ENCODE measurements at places on chromosomes 6 and 20.

DNA sequence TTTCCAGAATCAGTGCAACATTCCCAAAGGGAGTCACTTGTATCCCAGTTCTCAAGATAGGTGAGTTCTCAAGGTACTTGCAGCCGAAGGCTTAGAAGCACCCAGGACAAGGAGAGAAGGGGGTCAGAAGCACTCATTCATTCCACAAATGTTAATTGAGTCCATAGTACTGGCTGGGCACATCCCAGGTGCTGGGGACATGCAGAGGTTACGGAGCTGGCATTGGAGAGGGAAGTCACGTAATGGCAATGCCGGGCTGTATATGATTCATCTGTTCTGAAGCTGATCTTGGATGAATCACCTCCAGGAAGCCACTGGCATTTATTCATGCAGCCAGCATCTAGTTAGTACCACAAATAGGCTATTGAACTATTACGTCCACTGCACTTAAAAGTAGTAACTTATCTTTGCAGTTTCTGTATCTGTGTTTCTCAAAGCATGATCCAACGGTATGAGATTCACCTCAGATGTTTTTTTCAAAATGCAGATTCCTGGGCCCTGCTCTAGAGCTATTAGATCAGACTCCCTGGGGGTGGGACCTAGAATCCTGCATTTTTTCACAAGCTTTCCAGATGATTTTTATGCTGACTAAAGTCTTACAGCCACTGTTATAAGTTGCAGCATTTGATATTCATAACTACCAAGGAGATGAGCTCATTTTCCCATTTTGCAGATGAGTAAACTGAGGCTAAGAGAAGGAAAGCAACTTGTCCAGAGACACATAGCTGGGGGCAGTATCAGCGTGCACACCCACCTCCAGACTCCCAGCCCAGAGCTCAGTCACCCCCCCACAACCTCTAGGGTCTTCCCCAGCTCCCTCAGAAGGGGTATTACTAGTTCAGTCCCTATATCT lies 44.1 kb upstream of the ID1 start:
- no peak for DNase-seq

- no peak for DNase-seq
Measured at GRCh38 chr6:149456311-149457021, 28.3 kb downstream of the ZC3H12D start.

GRCh38 chr6:130393306-130393705 lies 27.5 kb downstream of the TMEM200A start:
- no peak for DNase-seq

DNA sequence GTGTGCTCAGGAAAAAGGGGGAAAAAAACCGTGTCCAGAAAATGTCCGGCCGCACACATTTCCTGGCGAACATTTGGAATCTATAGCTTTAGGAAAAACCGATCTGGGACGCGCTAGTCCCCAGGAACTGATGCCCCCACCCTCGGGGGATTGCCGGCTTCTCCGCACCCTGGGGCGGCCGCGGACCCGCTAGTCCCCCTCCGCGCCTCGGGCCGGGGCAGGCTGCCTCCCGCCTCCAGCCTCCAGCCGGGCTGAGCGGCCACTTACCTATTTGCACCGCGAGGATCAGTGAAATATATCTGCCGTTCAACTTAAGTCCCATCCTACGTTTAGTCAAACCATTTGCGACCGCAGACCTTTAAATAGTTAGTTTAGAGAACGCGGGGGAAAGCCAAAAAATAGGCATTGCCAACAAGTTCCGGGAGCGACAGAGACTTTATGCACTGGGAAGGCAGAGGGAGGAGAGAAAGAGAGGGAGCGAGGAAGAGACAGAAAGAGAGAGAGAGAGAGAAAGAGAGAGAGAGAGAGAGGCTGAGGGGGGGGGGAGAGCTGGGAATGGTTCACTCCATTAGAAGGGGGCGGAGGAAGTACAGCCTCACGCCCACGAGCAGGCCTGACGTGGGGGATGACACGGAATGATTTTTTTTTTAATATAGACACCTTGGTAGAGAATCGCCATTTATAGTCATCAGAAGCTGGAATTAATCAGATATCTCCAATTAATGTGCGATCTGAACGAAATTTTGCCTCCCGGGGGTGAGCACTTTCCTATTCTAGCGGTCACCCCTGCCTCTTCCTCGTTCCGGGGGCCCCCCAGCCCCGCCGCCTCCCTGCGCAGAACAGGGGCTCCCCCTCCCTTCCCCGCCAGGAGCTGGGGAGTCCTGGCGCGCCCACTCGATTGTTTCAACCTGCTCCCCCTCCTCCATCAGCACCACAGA lies at the start of gene NRN1:
Gene NRN1 (minus strand): TSS at position 498 of the 938 bp plus-strand sequence. CDS start 176 bp downstream, at position 322.
- DNase-seq: no peak

DNA sequence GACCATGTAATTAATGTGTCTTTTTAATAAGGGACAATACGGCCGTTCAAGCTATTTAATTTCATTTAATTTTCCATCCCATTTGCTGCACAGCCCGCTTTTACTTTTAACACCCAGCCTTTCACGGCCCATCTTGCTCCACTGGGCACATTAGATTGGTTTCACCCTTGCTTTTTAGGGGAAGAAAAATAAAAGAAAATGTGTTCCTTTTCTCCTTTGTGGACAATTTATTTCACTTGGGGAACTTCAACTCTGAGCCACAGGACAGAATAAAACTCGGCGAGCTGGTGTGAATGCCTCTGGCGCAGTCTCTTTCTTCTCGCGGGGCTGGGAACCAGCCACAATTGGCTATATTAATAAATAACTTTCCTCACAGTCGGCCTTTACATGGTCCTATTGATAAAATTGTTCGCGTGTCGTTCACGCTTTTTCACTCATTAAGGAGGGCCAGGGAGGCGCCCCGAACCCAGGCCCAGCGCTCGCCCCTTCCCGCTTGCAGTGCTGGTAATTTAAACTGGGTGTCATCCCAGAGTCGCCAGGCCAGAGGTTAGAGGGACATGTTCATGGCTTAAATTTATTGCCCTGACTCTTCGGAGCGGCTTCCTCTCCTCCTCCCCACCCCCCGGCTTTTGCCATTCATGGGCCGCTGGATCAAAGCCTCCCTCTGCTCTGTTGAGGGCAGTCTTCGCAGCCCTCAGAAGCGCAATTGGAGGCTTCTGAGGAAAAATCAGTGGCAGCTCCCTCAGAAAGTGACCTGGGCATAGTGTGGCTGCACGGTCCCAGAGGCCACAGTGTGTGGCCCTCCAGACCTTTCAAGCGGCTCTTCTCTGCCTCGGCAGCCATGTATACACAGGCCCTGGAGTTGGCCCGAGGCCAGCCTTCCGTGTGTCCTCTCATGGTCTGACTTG lies 2.2 kb upstream of the PRDM13 start:
- no peak for DNase-seq

GRCh38 chr6:28587746-28588075 lies 62.0 kb downstream of the GPX5 start:
- DNase-seq: no peak

GRCh38 chr6:84569882-84570281 lies 194.5 kb downstream of the TBX18 start:
- DNase-seq: no peak

- DNase-seq: no peak
Measured at GRCh38 chr20:36752582-36752981, 6.7 kb upstream of the NDRG3 start.

DNA sequence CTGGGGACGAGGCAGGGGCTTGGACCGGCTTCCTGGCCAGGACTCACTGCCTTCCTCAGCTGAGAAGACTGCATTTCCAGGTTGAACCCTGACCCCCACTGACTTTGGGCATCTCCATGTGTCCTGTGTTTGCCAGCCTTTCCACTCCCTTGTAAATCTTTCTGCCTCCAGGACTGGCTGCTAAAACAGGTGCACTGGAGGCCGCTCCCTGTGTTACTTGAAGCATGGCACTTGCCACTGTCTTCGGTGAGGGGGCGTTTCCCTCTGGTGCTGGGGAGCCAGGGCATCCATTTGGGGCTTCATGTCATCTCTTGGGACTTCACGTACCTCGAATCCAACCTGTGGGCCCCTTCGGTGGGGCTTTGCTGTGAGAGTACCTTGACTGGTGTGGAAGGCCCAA lies 6.7 kb upstream of the RBM38 start:
- no peak for DNase-seq

- no peak for DNase-seq
Measured at GRCh38 chr6:25697537-25698340, 45.7 kb downstream of the SCGN start.

GRCh38 chr6:127291495-127291894 lies 24.8 kb downstream of the RNF146 start:
- DNase-seq: no peak

DNA sequence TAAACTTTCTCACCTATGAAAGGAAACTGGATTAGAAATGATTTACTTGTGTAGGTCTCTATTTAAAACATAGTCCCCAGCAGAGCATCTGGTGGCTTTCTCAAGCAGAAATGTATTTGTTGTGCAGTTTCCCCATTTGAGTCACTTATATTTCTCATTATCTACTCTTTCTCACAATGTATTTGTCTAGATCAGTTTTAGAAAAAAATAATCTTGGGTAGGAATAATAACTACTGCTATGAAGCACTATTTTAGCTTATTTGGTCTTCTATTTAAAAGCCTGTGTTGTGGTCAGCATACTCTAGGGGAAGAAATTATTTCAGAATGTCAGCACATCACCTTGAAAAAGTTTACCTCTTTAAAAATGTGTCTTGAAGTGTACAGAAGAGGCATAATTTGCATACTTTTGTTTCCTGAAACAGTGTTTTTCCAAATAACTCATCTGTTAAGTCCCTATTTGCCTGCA lies 60.9 kb upstream of the PRL start:
- DNase-seq: no peak

DNA sequence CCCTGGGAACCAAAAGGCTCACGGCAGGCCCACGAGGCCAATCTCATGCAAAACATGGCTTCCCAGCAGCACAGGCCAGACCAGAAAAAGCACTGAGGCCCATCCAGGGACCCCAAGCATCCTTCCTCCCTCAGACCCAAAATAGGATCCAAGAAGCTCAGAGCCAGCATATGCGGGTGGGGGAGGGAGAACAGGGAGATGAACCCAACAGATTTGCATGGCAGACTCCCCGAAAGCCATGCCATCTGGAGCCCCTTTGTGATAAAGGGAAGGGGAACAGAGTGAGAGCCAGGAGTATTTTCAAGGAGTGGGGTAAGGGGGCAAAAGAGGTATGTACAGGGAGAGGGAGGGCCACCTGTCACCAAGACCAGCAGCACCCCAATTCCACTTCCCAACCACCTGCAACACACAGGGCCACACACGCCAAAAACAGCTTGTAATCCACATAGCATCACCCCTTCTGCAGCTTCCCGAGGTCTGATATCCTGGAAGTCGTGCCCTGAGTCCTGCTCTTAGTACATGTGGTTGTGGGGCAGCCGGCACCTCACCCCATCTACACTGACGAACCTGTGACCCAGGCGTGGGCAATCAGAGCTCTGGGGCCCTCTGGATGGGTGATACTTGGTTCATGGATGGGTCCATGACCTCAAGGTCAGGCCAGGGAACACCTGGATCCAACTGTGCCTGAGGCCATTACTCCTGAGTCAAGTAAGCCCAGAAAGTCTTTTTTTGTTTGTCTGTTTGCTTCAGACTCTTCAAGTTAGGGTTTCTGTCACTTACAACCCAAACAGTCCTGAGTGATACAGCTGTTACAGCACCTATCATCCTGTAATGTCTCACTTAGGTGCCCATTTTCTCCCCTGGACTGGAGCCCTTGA lies 24.4 kb downstream of the PREX1 start:
- DNase-seq: no peak

DNA sequence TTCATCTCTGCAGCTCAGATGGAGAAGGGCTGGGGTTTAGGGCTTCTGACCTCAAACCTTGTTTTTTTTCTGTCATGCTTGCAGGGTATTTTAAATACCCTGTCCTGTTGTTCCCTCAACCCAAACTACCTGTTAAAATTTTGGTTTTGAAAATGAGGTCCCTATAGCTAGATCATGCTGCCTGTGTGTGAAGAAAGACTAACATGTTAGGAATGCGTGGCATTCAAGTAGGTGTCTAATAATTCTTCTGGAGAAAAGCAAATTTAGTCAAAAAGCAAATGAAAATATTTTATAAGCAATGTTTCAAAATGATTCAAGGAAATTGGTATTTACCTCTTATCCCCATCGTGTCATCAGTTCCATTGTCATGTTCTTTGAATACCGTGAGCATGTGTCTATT lies 77.2 kb upstream of the C20orf144 start:
- DNase-seq: no peak

GRCh38 chr6:129239825-129240491 lies 357.0 kb downstream of the LAMA2 start:
- no peak for DNase-seq

DNA sequence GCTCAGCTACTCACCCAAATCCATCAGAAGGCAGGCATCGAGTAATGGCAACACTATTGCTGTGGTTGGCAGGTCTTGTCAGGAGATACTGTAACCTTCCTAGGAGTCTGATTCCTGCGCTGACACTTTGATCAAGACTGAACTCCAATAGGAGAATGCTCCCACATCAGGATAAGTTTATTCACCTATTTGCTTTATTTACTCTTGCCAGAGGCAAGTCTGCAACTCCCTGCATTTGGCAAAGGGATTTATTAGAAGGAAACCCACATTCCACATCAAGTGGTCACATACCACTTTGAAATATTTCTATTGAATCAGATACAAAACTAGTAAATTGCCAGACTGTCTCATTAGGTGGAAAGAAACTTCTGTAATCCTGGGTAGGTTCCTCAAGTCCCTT lies 43.5 kb downstream of the ZFAND3 start:
- no peak for DNase-seq

DNA sequence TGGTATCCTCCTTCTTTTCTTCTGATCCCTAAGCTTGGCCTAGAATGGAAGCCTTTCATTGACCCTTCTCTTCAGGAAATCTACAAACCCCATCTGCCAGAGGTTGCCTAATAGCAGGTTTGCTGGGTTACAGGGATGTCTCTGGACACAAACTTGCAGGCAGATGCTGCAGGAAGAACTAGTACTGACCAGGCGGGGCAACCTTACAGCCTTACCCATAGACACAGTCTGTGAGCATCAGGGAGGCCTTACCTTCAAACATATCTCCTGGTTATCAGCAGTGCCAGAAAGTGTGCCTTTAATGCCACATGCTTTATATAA lies 2.6 kb downstream of the SCUBE3 start:
- no peak for DNase-seq

- DNase-seq: no peak
Measured at GRCh38 chr6:12962529-12962928, 246.0 kb downstream of the PHACTR1 start.

GRCh38 chr6:24985323-24985722 lies 49.6 kb upstream of the RIPOR2 start:
- DNase-seq: no peak

DNA sequence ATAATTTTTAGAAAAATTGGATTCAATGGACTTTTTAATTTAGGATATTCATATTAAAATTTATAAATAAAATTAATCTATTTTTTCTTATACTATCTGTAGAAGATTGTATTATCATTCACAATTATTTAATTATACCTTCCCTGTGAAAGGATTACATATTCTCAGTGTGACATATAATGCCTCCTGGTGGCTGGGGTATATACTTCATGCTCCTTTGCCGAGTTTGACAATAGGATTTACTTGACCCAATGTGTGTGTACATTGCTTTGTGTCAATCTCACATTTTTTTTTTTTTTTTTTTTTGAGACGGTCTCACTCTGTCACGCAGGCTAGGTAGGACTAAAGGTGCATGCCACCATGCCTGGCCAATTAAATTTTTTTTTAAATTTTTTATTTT lies 230.0 kb upstream of the CHD6 start:
- no peak for DNase-seq

- DNase-seq: no peak
Measured at GRCh38 chr20:298776-299391, 1.5 kb downstream of the ZCCHC3 start.

- DNase-seq: no peak
Measured at GRCh38 chr6:13065581-13065980, 262.8 kb downstream of the TBC1D7 start.

All from stimulated activated CD8-positive, alpha-beta memory T cell treated with anti-CD3 and anti-CD28 coated beads, Interleukin-7, amount 100 ng/mL, for 48 hours (primary cell).